ENCODE measurements at places on chromosomes 16 and 17.

- no peak for DNase-seq
Measured at GRCh38 chr16:14562691-14563491, 67.2 kb downstream of the PARN start.

DNA sequence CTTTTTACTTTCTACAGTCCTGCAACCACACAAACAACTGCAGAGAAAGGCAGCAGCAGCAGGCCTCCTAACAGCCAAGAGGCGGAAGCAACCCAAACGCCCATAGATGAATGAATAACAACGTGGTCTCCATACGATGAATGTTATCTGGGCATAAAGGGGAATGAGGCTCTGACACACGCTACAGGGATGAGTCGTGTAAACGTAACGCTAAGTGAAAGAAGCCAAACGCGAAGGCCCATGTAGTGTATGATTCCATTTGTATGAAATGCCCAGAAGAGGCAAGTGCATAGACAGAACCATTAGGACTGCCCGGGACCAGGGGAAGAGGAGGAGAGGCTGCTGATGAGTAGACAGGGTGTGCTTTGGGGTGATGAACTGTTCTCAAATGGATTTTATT is 94.8 kb upstream of the DNAH17 start:
- DNase-seq: no peak

DNA sequence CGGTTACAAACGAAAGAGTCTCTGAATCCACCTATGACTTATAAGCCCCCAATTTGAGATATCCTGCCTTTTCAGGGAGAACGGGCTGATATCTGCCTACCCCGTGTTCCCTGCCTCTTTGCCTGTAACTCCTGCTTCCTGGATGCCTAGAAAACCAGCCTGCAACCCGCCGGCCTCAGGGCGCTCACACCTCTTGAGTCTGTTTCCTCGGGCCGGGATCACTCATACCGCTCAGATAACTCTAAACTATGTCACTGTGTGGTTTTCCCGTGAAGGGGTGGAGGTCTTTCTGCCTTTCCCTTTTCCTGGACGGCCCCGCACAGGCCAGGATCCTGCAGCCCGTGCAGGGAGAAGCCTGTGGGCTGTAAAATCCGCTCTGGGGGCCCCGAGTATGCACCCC is 10.4 kb downstream of the RPUSD1 start:
- DNase-seq: no peak

- DNase-seq: no peak
Measured at GRCh38 chr17:44004077-44004760, at the start of gene NAGS. Gene NAGS, plus strand, starts transcription at chr17:44004622. Its CDS starts 42 bp downstream, at chr17:44004664.

GRCh38 chr16:72891291-72892227 is 156.4 kb downstream of the ZFHX3 start:
- no peak for DNase-seq

- DNase-seq: peak; percentile 87
Measured at GRCh38 chr17:7213895-7214299, 5.7 kb downstream of the DLG4 start.

- no peak for DNase-seq
Measured at GRCh38 chr17:6641247-6641863, 495 bp downstream of the TXNDC17 start.

DNA sequence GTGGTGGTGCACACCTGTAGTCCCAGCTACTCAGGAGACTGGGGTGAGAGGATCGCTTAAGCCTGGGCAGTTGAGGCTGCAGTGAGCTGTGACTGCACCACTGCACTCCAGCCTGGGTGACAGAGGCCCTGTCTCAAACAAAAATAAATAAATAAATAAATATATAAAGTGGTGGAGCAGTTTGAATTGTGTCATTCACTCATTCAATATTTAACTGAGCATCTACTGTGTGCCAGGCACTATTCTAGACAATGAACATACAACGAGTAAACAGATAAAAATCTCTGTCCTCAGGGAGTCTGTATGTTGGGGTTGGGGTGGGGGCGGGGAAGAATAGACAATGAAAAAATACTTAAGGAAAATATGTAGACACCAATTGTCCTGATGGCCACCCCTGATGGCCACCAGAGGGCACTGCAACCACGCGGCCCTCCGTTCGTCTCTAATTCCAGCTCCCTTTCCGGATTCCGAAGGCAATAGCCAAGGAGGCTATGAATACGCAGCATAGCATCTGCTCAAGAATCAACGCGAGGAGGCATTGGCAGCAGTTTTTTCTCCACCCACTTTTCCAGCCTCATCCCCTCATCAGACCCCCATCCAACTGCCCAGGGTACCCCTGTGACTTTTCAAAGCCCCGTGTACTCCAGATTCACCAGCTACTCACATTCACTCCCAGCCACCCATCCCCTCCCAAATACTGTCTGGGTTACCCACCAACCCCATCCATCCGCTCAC is 21.4 kb downstream of the QPRT start:
- DNase-seq: peak; percentile 78

GRCh38 chr17:1786708-1787107 is 24.8 kb downstream of the SERPINF1 start:
- no peak for DNase-seq

DNA sequence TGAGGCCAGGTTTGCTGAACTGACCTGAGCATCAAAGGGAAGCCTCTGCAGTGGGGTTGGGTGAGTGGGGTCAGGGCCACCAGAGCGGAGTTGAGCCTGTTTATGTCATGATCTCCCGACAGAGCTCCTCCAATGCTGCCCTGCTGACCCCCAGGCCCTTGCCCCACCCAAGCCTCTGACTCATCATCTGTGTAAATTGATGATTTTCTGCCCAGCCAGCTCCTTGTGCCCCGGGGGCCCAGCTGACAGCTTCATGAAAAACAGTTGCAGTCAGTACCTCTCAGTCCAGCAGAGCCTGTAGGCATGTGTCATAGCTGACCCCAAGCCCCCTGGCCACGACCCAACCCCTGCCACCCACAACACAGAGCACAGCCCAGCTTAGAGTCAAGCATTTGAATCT is 134.9 kb downstream of the CCT6B start:
- no peak for DNase-seq

- DNase-seq: no peak
Measured at GRCh38 chr17:68763562-68763961, 162.4 kb upstream of the FAM20A start.

DNA sequence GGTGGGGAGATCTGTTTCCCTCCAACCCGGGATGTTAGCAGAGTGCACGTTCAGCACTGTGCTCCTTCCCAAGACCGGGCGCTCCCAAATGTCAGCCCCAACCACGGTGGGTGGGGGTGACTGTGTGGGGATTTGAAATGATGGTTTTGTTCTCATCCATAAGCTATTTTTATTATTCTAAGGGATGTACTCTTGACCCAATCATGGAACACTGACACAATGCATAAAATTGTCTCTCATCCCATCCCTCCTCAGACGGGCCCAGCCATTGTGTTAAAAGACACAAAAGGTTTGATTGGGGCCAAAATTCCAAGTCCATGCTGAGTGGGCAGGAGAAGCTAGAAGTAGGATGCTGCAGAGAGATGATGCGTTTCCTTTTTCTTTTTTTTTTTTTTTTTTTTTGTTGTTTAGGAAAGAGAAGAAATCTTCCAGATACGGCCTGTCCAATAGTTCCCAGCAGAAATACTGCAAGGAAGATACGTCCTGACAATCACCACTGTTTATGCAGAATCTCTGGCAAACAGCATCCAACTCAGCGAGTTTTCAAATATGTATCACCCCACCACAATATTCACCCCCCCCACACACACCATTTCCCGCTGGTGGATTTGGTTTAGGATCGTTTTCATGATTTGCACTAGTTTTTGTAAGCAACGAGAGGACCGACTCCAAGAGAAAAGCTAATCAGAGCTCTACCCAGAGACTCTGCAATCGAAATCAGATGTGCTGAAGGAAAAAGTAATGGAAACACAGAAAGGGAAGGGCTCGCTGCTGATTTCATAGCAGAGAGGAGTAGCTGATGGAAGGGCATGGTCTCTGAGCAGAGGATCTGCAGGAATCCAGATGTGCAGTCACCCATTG is 163.5 kb upstream of the DYNLRB2 start:
- DNase-seq: no peak

GRCh38 chr17:4635823-4636375 is 5.6 kb downstream of the ALOX15 start:
- DNase-seq: peak; percentile 9

GRCh38 chr16:15616475-15617165 is 26.3 kb downstream of the MARF1 start:
- DNase-seq: no peak

- DNase-seq: peak; percentile 92
Measured at GRCh38 chr17:29579866-29580771, 9.3 kb downstream of the GIT1 start.

DNA sequence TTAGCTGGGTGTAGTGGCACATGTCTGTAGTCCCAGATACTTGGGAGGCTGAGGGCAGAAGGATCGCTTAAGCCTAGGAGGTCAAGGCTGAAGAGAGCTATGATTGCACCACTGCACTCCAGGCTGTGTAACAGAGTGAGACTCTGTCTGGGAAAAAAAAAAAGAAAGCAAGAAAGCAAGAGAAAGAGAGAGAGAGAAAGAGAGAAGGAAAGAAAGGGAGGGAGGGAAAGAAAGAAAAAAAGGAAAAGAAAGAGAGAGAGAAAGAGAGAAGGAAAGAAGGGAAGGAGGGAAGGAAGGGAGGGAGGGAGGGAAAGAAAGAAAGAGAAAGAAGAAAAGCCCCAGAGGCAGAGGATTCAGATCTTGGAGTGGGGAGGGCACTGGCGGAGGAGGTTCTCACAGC is 6.5 kb downstream of the DHX58 start:
- DNase-seq: no peak

- DNase-seq: no peak
Measured at GRCh38 chr16:28167221-28167620, 44.5 kb downstream of the XPO6 start.

DNA sequence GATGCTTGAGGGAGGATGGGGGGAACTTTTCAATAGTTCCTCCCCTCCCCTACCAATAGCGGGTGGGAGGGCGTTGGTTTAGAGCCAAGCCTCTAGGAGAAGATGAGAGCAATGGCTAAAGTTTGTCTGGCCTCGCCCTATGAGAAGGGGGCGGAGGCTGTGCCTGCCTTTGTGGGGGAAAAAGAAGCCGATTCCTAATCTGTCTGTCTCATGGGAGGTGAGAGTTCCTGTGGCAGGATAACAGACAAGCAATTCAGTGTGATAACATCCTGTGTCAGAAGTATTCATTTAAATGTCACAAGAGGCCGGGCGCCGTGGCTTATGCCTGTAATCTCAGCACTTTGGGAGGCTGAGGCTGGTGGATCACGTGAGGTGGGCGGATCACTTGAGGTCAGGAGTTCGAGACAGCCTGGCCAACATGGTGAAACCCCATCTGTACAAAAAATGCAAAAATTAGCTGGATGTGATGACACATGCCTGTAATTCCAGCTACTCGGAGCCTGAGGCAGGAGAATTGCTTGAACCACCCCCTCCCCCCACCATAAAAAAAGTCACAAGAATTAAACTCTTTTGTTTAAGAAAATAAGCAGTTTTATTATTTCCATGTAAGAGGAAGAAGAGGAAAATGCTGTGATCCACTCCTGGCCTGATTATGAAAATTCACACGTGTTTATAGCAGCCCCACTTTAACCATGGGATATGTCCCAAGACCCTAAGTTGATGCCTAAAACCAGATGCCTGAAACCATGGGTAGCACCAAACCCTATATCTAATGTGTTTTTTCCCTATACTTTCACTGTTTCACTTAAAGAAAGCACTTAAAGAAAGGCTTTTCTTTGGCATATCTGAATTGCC is 1.7 kb downstream of the SLFN5 start:
- DNase-seq: peak; percentile 91

GRCh38 chr17:6380915-6381438 is 53.9 kb downstream of the AIPL1 start:
- no peak for DNase-seq

GRCh38 chr16:54780266-54780665 is 150.4 kb upstream of the IRX5 start:
- DNase-seq: no peak

DNA sequence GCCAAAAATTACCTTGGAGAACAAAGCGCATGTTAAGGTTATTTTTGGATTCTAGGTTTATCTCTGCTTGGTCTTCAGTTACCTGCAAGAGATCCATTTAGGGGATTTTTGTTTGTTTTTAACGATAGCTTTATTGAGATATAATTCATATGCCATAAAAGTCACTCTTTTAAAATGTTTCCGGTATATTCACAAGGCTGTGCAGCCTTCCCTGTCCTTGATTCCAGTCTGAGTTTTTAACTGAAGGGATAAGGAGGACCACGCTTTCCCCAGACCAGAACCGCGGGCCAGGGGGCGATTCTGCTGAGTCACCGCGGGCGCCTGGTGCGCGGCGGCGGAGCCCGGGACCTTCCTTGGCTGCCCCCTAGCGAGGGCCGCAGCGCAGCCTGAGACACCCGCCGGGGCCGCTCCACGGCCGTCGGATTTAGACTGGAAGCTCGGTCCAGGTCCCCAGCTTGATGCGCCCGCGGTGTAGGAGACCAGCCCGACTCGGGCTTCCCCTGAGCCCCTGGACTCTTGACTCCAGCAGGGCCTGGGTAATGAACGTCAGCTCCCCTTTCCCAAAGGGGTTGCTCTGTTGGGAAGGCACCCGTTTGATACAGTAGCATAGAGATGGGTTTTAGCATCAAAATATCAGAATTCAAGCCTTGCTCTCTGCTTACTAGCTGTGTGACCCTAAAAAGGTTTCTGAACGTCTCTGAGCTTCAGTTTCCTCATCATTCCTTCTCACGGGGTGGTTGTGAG is 50.0 kb upstream of the STH start:
- DNase-seq: peak; percentile 51

DNA sequence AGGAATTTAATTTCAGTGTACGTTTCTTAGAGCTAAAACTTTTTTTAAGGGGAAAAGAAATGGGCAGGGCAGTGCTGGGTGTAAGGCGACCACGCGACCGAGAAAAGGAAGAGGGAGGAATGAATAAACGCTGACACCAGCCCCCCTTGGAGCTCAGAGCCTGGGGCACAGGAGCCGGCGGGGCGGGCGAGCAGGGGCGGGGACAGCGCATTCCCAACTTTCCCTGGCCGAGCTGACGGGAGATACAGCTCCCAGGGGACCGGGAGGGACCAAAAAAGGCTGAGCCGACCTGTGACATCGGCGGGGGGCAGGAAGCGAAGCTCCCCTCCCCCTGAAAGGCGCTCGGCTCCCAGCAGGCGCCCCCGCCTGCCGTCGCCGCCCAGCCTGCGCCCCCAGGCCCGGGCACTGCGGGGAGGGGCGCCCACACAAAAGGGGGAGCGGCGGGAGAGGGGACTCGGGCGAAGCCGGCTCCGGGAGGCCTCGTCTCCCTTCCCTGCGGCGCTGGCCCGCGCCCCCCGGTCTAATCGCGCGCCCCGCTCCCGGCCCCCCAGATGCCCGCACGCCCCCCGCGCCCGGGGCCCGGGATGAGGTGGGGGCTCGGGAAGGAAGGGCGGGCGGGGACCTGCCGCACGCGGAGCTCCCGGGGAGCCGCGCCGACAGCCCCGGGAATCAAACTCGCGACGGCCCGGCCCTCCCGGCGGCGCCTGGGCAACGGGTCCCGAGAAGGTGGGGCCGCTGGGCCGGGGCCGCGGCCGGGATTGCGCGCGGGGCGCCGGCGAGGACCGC is 622 bp downstream of the CUEDC1 start:
- DNase-seq: no peak

GRCh38 chr16:714558-715476 is at the start of gene METRN:
Gene METRN, plus strand, starts transcription at chr16:715118. Its CDS starts 172 bp downstream, at chr16:715290.
- DNase-seq: peak; percentile 86

GRCh38 chr16:55000595-55000994 is 69.9 kb downstream of the IRX5 start:
- DNase-seq: no peak

- DNase-seq: no peak
Measured at GRCh38 chr16:77761204-77761603, 27.2 kb upstream of the VAT1L start.
